ENCODE measurements at places on chromosomes 12 and 14.

DNA sequence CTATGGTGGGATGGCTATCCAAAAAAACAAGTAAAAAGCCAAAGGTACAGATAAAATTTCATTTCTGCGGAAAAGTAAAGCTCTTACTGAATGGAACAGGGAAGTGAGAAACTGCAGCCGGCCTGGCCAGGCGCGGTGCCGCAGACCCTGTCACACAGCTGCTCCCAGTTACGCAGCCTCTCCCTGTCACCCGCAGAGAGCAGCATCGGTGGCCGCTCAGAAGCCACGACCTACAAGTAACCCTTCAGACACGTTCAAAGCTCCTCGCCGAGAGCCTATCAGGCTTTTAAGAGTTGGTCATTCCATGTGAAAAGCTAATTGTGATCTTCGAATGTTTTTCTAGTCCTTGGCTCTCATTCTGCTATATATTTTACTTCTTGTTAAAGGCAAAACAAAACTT, 11.0 kb upstream of the ANKLE2 start:
- peak; percentile 64 for DNase-seq

DNA sequence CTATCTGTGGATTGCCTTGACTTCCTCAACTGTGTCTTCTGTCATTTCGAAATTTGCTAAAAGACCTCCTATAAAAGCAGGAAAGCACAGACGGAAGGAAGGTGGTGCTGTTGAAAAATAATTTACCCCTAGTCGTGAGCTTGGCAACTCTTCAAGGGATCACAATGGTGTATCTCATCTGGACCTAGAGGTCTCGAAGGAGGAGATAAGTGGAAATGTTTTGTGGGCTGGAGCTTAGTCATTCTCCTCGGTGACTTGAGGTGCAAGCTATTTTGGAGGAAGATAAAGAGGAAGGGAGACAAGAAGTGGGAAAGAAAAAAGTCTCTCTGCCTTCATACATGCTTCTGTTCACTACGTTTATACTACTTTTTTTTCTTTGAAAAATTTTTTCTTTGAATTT, 89.9 kb downstream of the FLRT2 start:
- no peak for DNase-seq

DNA sequence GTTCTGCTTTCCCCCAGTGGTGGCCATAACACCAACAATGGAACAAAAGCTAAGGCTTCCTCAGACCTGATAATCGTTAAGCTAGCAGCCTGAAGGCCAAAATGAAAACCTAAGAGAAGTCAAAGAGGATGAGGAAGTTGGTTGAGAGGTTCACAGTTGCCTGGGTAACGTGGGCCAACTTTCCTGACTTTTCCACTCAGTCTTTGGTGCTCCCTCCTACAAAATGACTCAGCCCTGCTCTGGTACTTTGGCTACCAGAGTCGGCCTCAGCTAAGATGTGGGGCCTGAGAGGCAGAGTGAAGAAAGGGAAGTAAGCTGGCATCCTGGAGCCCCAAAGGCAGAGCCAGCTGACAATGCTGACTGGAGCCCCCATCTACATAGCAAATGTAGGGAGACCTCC, 14.9 kb upstream of the FKBP11 start:
- DNase-seq, result peak; percentile 51

GRCh38 chr14:90374813-90375212, 22.0 kb upstream of the CALM1 start:
- no peak for DNase-seq

DNA sequence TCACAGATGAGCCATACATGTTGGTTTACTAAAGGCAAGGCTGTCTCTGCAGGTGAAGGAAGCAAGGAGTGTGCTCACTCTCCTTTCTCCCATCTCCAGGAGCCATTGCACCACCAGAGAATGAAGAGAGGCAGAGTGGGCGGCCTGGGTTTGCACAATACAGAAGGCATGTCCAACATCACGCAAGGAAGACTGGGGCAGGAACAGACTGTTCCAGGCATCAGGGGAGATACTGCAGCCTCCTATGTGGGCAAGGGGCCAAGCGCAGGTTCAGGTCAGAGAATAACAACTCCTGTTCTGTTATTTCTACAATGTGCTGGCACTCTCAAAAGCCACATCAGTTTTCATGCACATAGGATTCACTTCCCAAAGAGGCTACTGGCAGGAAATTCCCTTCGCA, 1.7 kb upstream of the TMEM229B start:
- no peak for DNase-seq

DNA sequence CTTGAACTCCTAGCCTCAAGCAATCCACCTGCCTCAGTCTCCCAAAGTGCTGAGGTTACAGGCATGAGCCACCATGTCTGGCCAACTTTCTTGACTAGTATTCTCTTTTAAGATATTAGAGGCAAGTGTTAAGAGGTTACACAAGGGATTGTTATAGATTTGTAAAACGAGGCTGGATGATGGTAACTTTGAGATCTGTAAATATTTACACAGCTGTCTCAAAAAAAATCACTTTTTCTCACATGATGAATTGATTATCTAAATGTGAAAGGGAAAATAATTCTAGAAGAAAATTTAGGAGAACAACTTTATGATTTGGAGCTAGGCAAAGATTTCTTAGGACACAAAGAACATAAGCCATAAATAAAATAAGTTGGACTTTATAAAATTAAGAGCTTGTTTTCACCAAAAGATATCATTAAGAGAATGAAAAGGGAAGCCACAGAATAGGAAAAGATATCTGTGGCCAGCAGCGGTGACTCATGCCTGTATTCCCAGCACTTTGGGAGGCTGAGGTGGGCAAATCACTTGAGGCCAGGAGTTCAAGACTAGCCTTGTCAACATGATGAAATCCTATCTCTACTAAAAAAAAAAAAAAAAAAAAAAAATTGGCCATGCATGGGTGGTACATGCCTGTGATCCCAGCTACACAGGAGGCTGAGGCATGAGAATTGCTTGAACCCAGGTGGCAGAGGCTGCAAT, 77.4 kb downstream of the BBS10 start:
- no peak for DNase-seq

- DNase-seq, result no peak
Observed at GRCh38 chr12:66600903-66601302, 78.0 kb downstream of the GRIP1 start.

DNA sequence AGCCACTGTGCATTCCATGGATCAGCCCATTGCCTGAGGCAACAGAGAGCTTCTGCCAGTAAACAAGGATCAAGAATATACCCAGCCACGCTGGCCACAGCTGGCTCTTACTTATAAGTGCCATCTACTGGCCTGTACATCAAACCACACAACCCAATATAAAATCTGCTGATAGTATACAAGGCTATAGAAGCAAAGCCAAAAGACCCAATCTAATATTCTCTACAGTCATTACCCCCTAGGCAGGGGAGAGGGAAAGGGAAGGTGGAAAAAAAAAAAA, 4.4 kb upstream of the FAM186B start:
- no peak for DNase-seq

- no peak for DNase-seq
Observed at GRCh38 chr14:100041271-100041670, 24.0 kb upstream of the EVL start.

- DNase-seq, result no peak
Observed at GRCh38 chr12:81957631-81958030, 198.5 kb upstream of the PPFIA2 start.

- no peak for DNase-seq
Observed at GRCh38 chr12:94851396-94852028, 152.0 kb downstream of the NDUFA12 start.

- DNase-seq, result no peak
Observed at GRCh38 chr12:4873947-4874346, 35.8 kb upstream of the KCNA1 start.

DNA sequence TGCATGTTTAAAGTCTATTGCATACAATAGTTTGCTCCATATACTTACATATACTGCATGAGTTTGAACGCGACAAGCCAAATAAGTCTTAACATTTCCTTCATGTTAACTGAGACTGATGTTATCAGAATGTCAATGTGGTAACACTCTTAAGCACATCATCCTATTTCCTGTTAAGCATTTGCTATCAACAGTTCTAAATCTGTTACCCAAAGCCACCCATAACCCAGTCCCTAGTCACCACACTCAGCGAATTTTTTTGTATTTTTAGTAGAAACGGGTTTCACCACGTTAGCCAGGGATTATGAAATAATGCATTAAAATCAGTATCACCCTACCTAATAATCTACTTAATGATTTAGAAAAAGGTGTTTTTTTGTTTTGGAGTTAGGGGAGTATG, 39.4 kb downstream of the HNRNPC start:
- no peak for DNase-seq

GRCh38 chr12:70154960-70155589, 88.2 kb upstream of the CNOT2 start:
- DNase-seq, result no peak

DNA sequence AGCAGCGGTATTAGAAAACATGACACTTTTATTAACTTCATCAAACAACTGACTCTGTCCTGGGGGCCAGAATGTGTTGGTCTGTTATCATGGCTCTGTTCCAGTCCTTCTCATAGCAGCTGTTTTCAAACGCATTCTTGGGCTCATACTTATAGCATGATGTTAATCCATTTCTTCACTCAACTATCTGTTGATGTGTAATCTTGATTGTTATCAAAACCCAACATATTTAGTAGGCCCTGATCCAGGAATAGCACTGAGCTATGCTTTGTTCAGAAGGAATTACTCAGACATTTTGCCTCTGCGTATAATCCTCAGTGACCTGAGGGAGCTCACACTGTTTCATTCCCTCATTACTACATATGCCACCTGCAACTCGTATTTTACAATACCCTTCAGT, 315.9 kb downstream of the BMP4 start:
- no peak for DNase-seq

DNA sequence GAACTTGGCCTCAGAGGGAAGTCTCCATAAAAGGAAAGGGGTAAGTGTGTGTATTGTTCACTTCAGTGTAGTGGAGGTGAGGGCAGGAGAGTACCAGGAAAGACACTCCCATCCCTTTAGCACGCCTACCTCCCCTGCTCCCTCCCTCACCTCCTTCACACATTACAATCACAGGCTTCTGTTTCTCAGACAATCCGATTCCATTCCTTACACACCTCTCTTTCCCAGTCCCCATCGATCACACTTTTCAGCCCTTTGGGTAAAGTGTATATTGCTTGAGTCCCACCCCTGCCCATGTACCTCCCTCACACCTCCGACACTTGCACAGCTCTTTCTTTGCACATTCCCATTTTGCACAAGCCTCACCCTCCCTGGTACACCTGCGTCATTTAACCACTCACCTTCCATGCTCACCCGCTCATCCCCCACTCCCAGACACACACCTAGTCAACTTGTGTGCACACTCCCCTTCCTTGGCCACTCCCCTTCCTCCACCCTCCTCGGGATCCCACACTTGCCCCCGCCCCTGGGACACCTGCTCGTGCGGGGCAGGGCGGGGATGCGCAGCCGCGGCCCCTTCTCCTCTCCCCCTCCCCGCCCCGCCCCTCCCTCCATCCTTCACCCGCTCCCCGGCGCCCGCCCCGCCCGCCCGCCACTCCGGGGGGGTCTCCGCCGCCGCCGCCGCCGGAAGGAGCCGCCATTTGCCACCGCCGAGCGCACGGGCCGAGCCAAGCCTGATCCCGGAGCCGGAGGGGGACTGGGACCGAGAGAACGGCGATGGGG, at the start of gene MARCHF9:
MARCHF9 (plus strand) TSS at position 693 of the 783 bp plus-strand sequence. CDS start 426 bp downstream, outside the sequence.
- DNase-seq, result peak; percentile 92

DNA sequence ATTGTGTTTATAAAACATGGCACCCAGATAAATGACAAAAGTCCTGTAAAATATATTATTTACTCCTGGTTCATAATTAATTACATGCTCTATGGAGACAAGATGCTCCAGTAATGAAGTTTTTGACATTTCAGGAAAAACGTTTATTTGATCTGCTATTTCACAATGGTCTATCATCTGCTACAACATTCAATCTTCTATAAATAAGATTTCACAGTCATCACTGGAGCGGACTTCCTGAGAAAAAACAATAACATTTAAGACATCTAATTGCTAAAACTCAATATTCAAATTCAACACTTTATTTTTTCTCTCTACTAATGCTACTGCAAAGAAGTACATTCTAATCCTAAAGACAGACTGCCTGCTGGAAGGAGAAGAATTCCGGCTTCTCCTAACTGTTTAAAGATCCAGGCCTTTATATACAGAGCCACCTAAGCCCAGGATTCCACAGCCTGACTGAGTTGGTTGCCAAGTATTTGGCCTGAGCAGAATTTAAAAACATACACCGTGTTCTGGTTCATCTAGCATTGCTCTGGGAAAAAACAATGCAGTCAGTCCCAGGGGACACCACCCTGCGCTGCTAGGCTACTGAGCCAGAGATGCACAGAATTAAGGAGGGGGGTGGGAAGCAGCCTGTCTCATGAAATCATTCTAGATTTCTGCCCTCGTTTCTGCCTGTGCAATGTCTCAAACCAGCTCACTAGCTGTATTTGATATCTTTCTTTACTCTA, 58.0 kb downstream of the TMTC1 start:
- no peak for DNase-seq

- DNase-seq, result no peak
Observed at GRCh38 chr12:96134200-96134599, 60.0 kb upstream of the ELK3 start.

- DNase-seq, result no peak
Observed at GRCh38 chr14:26403760-26404159, 194.1 kb downstream of the NOVA1 start.

- no peak for DNase-seq
Observed at GRCh38 chr12:131287938-131288764, 334.4 kb downstream of the ADGRD1 start.
